ENCODE measurements at places on chromosomes 6 and 20.

- DNase-seq = no peak
Measured at GRCh38 chr6:52994031-52994838, 849 bp downstream of the GSTA4 start.

GRCh38 chr6:160337991-160338390 is 10.2 kb upstream of the SLC22A3 start:
- DNase-seq = no peak

- no peak for DNase-seq
Measured at GRCh38 chr6:47129129-47129528, 87.0 kb upstream of the ADGRF1 start.

DNA sequence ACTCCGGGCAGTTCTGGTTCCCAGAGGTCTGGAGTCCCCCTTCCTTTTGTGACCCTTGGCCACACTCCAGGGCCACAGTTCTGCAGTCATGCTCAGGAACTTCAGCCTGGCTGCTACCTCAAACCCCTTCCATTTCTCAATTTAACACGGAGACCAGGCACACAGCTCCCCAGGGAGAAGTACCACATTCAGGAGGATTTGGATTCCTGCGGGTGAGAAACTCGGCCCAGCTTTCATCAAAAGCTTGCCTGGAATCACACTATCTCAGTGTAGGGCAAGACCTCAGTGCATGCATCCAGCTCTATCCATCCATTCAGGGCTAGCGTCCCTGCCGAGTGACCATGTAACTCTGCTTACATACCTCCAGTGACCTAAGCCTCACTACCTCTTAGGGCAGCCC is 16.8 kb upstream of the IP6K3 start:
- DNase-seq = no peak

GRCh38 chr6:137390334-137390733 is 103.9 kb downstream of the OLIG3 start:
- no peak for DNase-seq

- DNase-seq = no peak
Measured at GRCh38 chr6:169980826-169981450, 229.5 kb downstream of the ERMARD start.

DNA sequence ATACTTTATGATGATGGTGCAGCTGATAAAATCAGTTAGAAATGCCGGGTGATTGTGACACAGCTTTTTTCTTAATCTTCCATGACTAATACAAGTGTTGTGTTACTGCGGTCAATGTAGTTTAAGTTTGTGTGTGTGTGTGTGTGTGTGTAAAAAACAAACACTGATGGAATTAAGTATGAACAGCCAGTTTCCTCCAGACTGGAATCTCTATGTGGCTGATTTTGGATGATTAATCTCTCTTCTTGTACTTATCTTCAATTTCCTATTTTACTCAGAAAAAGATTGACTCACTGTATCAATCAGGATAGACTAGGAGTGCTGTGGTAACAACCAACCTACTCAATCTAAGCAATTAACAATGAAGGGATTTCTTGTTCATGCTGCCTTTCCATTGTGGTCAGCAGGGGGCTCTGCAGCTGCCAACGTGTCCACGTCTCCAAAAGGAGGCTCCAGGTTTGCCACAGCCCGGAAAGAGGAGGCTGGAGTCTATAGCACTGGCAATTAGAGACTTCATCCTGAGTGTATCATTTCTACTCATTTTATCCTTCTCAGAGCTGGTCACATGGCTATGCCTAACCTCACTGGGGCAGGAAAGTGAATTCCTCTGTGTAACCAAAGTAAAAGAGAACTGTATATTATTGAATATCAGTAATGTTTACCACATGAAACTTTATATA is 107.7 kb downstream of the CD109 start:
- no peak for DNase-seq

- DNase-seq = no peak
Measured at GRCh38 chr6:111770263-111771093, 102.8 kb downstream of the FYN start.

DNA sequence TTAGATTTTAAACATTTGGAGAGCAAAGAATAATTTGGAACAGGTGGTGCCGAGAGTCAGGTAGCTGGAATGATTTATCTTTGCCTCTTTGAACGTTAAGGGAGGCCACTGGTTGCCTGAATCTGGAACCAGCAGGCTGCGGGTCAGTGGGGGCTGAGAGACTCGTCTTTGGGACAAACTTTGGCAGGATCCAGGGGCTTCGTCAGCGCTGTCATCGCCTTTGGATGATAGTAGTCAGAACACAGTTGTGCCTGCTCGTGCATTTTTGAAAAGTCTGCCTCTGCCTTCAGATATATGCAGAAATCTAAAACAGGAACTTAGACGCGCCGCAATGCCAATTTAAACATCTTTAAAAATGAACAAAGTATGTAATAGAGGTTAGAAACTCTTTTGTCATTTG is 5.0 kb downstream of the EYA2 start:
- no peak for DNase-seq
